ENCODE measurements at places on chromosomes 7 and 10.

- DNase-seq: no peak
These were observed 23.3 kb downstream of the ENKUR start for GRCh38 chr10:24992512-24993133.

DNA sequence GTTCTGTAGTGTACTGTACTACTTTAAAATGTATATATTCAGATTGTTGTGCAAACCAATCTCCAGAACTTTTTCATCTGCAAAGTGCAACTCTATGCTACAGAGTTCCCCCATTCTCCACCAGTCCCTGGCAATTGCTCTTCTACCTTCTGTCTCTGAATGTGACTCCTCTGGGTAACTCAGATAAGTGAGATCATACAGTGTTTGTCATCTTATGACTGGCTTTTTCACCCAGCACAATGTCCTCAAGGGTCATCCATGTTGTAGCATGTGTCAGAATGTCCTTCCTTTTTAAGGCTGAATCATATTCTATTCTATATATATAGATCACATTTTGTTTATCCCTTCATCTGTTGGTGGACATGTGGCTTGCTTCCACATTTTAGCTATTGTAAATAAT, 10.8 kb downstream of the SLIT1 start:
- no peak for DNase-seq

- DNase-seq: no peak
These were observed 776 bp downstream of the TMEM184A start for GRCh38 chr7:1555046-1555812.

GRCh38 chr7:78020136-78020873, 221.7 kb downstream of the PHTF2 start:
- peak; percentile 53 for DNase-seq

GRCh38 chr7:25739143-25739542, 412.9 kb upstream of the NFE2L3 start:
- DNase-seq: no peak

- no peak for DNase-seq
These were observed at the start of gene DPY19L1 for GRCh38 chr7:35037211-35037525. Gene DPY19L1 (minus strand): TSS chr7:35037485. CDS start chr7:35037394, 91 bp downstream.

DNA sequence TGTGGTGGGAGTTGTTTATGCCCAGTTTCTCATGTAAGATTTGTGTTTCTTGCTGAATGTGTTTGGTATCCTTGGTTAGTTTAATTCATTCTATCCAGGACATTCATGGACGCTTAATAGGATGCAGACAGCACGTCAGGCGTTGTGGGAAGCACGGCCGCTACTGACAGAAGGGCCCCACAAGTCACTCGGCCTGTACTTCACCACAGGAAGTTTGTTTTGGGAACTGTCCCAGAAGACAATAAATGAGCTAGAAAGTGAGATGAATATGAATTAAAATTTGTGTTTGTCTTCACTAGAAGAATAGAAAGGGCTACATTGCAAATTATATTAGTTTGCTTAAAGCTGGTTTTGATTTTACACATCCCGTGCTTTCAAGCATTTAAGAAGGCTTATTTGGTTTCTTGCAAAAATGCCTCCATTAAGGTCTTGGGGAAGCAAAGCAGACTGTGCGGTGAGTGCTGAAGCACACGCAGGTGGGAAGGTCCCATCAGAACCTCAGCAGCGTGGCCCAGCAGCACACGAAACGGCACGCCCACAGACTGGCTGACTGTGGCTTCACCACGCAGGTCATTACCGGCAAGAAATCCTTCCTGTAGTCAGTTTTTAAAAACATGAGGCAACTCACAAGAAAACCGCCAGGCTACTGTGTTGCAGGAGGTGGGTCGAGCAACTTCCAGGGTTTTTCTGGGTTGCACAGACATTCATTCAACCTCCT, 74.1 kb downstream of the VIPR2 start:
- DNase-seq: no peak

GRCh38 chr10:77245953-77246352, 391.7 kb downstream of the KCNMA1 start:
- no peak for DNase-seq

DNA sequence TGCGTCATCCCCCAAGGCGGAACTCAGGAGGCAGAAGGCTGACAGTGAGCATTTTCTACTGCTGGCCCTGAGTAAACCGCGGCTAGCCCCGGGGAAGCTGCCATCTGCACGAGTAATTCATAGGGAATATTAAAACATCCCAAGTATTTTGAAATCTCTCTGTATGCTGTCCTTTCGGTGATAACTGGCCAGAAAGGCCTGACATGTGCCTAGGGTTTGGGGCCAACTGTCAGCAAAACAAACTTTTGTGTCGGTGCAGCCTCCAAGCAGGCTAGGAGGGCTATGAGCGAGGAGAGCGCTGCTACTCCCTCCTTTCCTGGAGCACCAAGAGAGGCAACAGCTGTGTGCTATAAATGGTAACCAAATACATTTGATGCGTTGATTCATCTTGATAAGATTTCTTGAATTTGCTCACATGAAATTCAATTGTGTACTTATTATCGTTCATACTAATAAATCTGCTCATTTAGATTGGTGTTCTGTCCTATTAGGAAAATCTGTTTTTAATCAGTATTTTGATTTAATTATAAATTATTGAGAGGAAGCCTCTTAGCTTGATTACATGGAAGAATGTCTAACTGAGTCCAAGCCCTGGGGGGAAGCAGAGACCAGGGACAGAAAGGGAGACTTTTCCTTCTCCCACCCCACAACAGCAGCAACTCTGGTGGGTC, 124.4 kb upstream of the NPS start:
- DNase-seq: no peak

DNA sequence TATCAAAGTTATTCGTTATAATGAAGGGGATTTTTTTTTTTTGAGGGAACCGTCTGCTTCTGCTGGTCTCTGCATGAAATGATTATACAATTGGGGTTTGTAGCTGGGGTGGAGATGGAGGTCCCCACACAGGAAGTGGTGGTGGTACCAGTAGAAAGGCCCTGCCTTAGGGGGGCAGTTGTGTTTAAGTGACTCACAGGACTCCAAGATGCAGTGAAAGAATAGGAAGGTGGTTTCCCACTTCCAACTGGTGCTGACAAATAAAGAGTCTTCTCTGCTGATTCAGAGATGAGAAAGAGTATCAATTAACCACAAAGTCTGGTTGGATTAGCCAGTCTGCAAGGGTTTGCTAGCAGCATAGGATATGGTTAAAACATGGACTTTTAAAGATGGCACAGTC, 376.0 kb downstream of the SORCS3 start:
- no peak for DNase-seq

GRCh38 chr7:80257756-80258155, 123.1 kb downstream of the GNAI1 start:
- no peak for DNase-seq

DNA sequence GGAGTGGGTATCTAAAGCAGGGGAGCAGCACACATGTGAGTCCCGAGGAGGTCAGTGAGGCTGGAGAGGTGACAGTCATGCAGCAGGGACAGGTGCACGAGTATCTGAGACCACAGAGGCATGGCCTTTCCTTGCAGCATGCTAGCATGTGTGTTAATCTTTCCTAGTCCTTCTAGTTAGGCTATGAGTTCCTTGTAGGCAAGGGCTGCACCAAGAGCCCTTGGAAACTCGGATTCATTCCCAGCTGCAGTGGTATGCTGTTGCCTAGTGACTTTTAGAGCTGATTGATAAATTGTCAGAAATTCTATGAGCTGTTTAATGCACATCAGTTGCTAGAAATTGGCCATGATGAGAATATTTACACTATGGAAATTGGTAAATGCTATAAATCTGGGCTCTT, 132.0 kb downstream of the SORCS3 start:
- DNase-seq: no peak

DNA sequence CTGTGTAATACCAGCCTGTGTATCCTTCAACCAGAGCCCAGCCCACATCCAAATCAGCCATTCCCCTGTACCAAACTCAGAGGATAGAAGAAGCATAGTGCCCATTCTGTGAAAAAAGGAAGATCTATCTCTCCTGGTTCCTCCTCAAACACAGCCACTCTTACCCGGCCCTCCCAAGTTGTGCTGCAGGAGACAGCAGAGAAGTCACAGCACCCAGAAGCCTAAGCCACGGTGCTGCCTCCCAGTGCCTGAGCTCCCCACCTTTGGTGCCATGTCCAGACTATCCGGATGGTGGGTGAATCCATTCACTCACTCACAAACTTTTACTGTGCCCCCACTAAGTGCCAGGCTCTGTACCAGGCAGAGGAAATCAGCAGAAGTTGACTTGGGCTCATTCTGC, 166.0 kb upstream of the ZMIZ1 start:
- DNase-seq: no peak

- no peak for DNase-seq
These were observed 769 bp upstream of the ELFN1 start for GRCh38 chr7:1669064-1669951.

GRCh38 chr10:31871266-31872065, 57.2 kb downstream of the ARHGAP12 start:
- no peak for DNase-seq

GRCh38 chr10:77240041-77240652, 397.5 kb downstream of the KCNMA1 start:
- no peak for DNase-seq

- no peak for DNase-seq
These were observed 17.6 kb downstream of the RAMP3 start for GRCh38 chr7:45174966-45175765.

DNA sequence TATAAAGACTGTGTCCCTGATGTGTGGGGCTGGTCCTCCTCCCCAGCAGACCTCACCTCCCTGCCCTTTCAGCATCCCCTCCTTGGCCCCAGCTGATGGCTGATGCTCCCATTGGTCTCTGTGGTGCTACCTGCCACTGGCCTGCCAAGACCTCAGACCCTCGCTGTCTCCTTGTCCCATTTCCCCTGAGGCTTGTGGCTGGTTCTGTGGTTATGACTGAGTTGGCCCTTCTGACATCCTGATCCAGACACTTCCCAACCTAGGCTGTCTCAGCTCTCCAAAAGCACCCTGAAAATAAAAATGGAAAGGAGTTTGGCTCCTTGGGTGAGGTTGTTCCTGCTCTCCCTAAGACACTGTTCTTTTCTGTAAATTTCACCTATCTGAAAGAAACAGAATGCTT, 214.2 kb downstream of the RPS24 start:
- no peak for DNase-seq

GRCh38 chr10:35563261-35563891, 41.8 kb upstream of the GJD4 start:
- peak; percentile 41 for DNase-seq

DNA sequence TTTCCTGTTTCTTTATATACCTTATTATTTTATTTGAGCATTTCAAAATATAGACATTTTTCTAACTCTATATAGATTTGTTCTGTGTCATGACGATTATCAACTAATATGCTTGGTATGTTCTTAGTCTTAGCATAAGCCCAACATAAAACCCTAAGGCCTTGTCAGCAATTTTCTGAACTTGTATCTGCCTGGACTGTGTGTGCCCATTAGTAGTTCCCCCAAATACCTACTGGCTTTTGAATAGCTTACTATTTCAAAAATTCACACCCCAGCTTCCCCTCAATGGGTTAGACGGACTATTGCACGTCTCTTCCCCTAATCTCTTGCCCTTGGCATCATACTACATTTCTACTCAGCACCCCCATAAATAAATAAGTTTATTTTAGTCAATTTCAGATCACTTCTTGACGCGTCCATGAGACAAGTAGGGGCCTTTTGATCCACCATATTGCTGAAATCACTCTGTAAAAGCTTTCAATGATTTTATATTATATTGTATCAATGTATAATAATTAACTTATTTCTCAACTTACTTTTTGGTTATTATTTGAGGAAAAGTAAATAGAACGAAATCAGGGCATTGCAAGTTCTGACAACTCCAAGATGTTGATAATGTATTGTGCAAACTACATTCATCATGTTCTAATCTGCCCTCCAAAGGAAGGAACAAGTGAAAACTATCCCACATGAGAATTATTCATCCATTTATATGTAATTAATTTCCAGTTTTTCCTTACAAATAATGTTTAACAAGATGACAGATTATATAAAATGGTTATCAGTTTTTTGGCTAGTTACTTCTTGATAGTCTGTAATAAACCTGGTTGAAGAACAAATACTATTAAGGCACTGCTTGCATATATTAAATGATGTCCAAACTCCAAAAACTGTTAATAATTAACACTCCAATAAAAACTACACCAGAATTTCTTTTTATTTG, 1.1 kb upstream of the AKR1C3 start:
- no peak for DNase-seq

GRCh38 chr10:90470966-90471365, 386.9 kb downstream of the HTR7 start:
- DNase-seq: no peak

DNA sequence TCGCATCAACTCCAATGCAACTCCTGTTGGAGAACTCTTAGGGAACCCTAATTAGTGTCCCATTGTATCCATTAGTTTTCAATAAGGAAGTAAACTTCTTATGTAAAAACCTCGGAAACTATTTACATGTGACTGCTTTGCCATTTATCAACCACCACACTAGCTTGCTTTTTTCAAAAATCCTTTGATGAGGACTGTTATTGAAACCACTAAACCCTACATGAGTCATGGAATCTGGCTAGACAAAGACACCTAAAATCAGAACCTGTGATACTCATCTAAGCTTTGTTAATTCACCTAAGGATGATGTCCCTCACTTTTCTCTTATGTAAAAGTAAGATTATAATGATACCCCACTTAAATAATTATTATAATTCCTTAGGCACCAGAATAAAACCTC, 414.1 kb upstream of the ETV1 start:
- no peak for DNase-seq

- DNase-seq: no peak
These were observed 12.7 kb downstream of the CHN2 start for GRCh38 chr7:29207162-29207801.

GRCh38 chr10:97880109-97880508, 30.5 kb downstream of the GOLGA7B start:
- DNase-seq: no peak

- no peak for DNase-seq
These were observed 79.8 kb downstream of the ANK3 start for GRCh38 chr10:60309891-60310290.

- no peak for DNase-seq
These were observed 26.2 kb downstream of the VSTM4 start for GRCh38 chr10:49089152-49089551.

DNA sequence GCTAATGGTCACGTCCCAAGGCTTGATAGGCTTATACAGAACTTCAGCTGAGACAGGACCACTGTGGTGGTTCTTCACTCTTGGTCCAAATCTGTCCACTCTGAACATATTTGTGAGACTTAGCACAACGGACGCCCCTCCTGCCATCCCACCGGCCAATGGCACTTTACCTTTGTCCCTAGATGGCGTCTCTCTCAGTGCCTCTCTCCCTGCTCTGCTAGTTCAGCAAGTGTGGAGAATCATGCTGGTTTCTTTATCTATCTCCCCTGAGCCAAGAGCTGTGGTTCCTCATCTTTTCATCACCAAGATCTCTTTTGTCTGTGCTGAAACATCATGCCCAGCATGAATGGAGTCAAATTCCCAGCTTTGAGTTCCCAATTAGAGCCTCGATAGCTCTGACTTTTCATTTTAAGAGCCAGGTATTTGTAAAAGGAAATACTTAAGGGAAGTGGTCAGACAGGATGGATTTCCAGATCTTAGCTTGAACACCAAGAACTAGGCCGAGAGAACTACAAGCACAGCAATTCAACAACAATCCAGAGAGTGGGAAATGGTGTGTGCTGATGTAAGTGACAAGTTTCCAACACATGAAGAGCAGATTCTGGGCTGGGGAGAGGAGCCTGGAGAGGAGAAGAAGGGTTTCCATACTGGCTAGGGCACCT, 69.5 kb downstream of the ZNF800 start:
- no peak for DNase-seq

Measured in CD4-positive, alpha-beta T cell treated with Interleukin-15 for 4 hours (primary cell).